Activated T-helper 1 cell treated with anti-CD3 and anti-CD28 coated beads, Interleukin-12 subunit alpha, Interleukin-12 subunit beta, Interleukin-2, Interleukin-4 antibody, amounts not matched to agents 30 ng/mL and 10 ng/mL and 1 ng/mL, durations not matched to agents 14 hours and 24 hours and 36 hours (primary cell): ENCODE measurements at places on chromosomes 6 and 20.

GRCh38 chr6:117311726-117312125, 46.4 kb downstream of the VGLL2 start:
- no peak for DNase-seq

DNA sequence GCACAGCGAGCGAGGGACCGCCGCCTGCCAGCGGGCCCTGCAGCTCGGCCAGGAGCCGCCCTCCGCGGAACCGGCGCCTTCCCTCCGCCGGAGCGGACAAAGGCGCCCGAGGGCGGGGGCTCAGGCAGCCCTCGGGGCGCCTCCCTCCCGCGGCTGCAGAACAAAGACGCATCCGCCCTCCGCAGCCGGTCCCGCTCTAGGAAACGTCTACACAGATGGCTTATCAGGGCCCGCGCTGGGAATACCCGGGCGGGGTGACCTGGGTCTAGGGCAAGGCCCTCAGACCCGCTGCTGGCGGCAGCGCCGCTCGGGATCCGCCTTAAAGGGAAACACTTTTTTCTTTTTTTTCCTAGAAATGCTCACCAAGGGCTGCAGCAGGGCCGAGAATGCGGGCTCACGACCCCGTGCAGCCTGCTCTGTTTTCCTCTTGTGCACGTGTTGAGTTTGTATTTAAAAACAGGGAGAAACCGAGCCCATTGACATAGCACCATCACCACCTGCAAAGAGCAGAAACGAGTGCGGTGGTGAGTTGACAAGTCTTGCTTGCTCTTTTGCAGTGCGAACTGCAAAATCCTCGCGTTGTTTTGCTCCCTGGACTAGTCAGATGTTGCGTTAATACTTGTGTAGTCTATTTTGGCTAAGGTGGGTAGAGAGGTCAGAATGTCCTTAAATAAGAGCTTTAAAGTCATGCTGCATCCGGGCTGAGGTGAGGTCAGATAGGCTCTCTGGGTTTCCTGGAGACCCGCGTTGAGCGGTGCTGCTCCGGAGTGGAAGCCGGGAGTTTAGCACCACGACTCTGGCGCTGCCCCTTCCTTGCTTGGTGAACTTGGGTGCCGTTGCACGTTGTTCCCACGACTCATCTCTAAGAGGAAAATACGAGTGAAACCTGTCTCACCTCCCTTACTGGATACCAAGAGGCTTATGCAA, 1.1 kb upstream of the RPS6KA2 start:
- DNase-seq = peak; percentile 53

GRCh38 chr6:137911675-137912191, 44.7 kb downstream of the TNFAIP3 start:
- DNase-seq = no peak

- no peak for DNase-seq
Observed at GRCh38 chr6:3593161-3593560, 136.3 kb upstream of the SLC22A23 start.

GRCh38 chr6:12049165-12049564, 37.1 kb downstream of the HIVEP1 start:
- no peak for DNase-seq

DNA sequence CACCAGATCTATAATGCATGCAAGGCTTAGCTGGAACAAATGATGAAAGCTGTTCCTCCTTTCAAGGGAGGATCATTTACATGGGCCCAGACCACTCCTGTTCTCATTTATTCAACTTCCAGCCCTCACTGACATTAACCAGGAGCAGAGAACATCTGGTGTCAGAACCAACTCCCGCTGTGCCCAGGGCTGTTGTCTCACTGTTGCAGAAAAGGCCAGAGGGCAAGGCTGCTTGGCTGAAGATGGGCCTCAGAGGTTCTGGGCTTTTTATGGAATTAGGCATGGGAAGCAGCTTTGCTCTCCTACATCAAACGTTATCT, 164.2 kb downstream of the GMPR start:
- DNase-seq = no peak

GRCh38 chr20:13996265-13996664, 949 bp downstream of the MACROD2 start:
- DNase-seq = no peak

DNA sequence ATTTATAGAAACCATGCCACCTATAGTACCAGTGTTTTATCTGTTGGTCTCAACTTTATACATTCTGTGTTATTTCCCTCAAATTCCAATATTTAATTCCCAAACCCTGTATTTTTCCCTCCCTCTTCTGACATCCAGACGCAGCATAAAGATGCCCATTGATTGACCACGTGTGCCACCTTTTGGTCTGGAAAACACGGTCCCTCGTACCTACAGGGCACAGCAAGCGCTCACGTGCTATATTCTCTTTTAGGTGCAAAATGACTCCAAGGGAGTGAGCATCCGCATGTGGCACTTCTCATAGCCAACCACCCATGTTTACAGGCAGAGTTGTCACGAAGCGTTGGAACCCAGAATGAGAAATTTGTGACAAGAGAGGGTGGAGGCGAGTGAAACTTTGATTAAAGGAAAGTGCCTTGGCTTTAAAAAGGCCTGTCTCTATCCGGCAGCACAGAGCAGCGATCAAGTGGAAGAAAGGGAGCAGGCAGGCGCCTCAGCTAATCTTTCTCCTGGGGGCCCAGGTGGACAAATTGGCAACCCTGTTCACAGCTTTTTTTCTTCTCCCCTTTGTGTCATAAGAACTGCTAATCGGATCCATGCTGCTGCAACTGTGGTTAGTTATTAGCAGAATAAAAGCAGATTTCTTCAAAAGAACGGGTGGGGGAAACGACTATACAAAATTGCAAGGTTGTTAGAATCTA, 225.9 kb downstream of the TMEM242 start:
- DNase-seq = no peak

DNA sequence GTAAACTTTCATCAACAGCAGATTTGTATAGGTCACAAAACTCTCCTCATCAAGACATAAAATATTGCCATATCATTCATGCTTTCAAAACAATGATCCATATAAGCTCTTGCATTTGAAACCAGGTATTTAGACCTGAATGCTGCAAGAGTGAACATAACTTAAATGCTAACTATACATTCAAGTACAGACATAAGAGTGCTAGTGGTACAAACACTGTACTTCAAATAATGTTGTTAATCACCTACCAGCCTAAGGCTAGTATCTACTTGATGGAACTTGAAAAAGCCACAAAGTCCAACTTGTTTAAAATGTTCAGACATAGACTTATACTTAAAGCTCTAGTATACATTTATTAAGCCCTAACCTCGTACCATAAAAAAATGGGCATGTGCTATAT, 16.0 kb upstream of the GSTA2 start:
- no peak for DNase-seq

DNA sequence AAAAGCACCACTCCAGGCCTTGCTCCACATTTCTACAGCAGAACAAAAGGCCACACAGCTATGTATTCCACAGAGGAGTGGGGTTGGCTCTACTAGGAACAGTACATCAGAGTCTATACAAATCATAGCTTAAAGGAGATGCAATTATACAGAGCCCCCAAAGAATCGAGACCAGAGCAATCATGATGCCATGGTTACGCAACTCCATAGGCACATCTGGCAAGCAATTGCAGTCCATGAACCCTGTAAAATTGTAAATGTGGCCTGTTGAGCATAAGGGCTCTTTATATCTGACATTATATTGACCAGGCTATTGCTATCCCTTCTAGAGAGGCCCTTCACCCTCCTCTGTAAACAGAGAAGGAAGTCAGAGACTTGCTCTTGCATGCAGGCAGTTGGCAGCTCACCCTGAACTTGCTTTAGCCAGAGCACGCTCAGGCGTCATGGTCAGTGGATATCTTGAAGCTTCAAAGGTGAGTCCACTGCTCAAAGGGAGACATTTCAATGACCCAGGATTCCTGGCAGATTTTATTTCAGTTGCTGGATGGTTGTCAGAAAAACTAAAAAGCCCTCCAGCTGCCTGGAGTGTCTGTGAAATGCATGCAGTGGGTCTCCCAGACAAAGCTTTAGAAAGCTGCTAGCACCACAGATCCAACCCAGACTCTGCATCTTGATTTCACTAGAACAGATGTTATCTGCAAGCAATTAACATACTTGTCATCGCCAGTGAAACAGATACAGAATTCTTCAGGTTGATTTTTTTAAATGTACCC, 357.2 kb downstream of the CENPW start:
- DNase-seq = no peak

DNA sequence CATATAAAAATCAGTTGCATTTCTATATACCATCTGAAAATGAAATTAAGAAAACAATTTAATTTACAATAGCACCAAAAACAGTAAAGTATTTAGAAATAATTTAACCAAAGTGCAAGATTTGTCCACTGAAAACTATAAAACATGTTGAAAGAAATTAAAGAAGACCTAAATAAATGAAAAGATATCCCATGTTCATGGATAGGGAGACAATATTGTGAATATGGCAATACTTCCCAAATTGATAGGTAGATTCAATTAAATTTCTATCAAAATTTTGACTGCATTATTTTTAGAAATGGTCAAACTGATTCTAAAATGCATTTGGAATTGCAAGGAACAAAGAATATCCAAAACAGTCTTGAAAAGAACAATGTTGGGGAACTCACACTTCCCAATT, 17.6 kb upstream of the POU3F2 start:
- DNase-seq = no peak

DNA sequence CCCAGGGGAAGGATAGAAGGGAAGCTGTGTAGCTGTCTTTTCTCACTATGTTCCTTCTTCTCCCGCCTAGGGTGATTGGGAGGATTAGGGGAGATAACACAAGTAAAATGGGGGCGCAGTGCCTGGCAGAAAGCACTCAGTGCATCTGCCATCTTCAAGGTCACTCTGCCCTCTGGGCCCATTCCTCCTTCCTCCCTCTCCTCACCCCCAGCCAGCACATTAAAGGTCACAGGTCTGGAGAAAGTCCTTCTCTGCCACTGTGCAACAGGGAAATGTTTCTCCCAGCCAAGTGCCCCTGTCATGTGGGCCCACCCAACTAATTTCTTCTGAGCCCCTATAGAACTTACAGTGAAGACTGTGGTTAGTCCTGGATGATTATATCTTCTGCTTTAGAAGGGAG, 45.8 kb downstream of the CLIC5 start:
- no peak for DNase-seq

GRCh38 chr6:158244373-158244772, 67.9 kb upstream of the TULP4 start:
- no peak for DNase-seq

GRCh38 chr6:127855542-127856159, 45.2 kb downstream of the THEMIS start:
- no peak for DNase-seq

DNA sequence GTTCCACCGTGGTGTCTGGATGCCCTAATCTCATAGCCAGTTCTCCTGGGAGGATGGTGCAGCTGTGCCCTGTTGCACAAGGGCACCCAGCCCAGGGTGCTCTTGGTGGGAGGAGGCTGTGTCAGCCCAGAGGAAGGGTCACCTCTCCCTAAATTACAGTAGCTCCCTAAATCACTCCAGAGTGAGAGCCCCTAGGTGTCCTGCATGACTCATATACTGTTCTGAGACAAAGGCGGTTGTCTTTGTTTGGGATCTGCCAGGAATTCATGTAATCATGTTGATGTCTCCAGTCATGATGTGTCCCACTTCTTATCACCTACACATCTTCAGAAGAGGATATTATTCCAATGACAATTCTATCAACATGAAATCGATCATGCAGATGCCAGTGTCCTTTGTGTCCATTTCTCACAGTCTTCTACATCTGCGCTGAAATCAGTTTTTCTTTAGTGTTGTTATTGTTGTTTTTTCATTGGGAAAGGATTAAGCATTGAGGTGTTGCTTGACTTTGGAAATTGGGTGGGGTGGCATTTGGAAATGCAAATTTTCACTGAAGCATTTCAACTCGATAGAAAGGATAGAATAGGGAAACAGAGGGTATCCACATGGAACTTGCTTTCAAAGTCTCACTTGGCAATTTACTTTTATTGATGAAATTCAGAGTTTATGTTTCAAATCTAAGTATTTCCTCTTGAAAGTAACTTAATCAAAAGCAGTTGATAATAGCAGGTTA, 19.5 kb downstream of the PERP start:
- no peak for DNase-seq

- DNase-seq = no peak
Observed at GRCh38 chr6:57247603-57248002, 25.5 kb upstream of the RAB23 start.

DNA sequence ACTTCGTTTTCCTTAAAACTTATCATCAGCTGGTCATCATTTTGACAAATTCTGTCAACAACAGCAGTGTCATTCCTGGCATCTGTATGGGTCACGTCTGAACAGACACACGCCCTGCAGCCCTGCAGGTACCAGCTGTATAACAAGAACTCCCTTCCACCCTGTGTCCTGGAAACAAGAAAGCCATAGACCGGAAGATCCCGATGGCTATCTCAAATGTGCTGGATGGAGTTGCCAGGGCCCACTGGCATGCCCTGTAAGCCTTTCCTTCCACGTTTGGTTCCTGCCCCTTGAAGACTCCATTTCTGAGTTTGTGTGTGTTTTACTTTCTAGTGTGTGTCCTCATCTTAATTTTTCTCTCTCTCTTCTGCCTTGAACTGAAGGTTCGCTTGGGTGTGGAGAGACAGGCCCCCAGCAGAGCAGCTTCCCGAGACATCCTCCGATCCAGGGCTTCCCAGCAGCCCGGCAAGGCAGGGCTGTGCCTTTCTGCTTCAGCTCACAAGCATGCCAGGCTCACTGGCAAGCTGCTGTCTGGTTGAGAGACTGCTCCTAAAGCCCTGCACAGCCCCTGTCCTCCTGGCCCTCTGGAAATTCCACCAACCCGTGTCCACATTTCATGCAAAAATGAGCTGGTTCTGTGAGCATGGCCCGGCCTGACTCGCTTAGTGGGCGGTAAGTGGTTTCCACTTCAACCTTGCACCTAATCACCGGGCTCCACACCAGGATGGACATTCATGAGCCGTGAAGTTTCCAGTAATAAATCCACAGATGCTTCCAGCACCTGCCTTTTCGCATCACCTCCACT, 8.7 kb downstream of the GFRA4 start:
- DNase-seq = no peak

- DNase-seq = no peak
Observed at GRCh38 chr6:42498473-42499128, 46.9 kb upstream of the TRERF1 start.

GRCh38 chr6:14398953-14399352, 281.4 kb downstream of the CD83 start:
- no peak for DNase-seq

DNA sequence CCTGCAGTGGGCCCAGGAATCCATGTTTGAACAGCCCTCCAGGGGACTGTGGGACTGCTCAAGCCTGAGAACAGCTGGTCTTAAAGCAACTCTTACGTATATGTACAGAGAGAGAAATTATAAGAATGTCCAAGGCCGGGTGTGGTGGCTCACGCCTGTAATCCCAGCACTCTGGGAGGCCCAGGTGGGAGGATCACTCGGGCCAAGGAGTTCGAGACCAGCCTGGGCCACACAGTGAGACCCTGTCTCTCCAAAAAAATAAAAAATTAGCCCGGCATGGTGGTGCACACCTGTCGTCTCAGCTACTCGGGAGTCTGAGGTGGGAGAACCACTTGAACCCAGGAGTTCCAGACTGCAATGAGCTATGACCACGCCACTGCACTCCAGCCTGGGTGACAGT, 134.0 kb downstream of the DTNBP1 start:
- no peak for DNase-seq
